Stimulated activated CD4-positive, alpha-beta T cell treated with anti-CD3 and anti-CD28 coated beads, Interleukin-2, amount 100 ng/mL, for 24 hours (primary cell): ENCODE measurements at places on chromosomes 2 and 18.

- no peak for DNase-seq
Measured at GRCh38 chr2:85786444-85786843, 32.7 kb downstream of the ATOH8 start.

GRCh38 chr2:191976436-191976835 is 129.5 kb upstream of the CAVIN2 start:
- DNase-seq = no peak

- peak; percentile 12 for DNase-seq
Measured at GRCh38 chr2:167293172-167293781, 405.0 kb downstream of the XIRP2 start.

GRCh38 chr2:111691164-111691875 is 192.7 kb downstream of the ANAPC1 start:
- DNase-seq = no peak

DNA sequence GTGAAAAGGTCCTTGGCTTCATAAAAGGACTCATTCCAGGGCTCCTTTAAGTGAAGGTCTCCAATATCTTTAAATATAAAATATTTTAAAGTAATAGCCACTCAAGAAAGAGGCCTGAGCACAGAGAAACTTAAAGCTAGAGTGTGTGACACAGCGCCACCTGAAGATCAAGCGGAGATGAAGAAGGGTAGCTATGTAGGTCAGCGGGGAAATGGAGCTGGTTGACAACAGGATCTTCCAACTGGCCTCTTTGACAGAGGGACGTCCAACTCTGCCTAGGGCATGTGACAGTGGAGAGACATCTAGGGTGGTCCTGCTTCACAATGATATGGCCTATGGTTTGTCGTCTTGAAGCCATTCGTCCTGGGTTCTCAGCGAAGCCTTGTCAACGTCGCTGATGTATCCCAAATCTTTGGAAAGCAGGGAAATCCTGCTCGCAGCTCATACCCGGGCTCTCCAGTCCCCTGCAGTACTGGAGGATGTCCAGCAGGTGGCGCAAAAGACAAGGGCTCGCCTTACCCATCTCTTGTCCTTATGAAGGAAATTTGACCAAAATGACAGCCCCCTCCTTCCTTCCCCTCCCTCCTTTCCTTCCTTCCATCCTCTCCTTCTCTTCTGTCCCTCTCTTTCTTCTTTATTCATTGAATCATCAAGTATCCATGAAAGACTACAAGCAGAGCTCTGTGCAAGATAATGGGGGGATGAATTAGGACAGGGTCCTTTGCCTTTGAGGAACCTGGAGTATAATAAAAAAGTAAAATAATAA is 59.6 kb downstream of the LONRF2 start:
- peak; percentile 66 for DNase-seq

GRCh38 chr18:68803356-68803755 is 5.5 kb downstream of the CCDC102B start:
- DNase-seq = no peak

DNA sequence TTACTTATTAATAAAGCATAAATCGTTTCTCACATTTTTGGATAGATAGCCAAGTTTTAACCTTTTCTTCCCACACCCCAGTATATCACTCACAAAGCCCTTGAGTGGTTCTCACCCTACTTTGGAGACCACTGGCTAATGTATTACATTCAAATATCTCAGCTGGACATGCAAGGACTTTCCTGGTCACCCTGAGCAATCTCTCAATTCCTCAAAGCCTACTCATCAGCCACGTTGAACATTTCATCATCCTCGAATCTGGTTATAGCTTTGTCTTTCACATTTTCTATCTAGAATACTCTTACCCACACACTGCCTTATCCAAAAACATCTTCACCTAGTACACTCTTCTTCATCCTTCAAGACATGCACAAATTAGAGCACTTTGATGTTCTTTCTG is 71.1 kb upstream of the MAPRE2 start:
- no peak for DNase-seq

DNA sequence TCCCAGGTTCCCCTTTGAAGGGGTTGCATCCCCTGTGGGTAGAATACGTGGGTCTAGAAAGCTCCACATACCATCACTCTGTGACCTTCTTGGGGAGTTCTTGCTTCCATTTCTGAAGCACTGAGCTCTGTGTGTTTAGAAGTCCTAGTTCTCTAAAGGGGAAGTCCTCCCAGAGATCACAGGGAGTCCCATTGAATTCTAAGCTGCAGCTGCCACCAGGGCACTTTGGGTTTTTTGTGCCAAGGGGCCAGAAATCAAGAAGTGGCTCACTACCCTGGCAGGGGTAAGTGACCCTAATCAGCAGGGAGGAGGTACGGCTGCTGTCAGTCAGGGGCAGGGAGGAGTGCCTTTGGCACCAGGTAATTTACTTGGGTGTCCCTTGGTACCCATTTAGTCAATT is 70.9 kb downstream of the EHD3 start:
- DNase-seq = no peak

GRCh38 chr2:207219676-207220501 is 54.1 kb upstream of the KLF7 start:
- no peak for DNase-seq

DNA sequence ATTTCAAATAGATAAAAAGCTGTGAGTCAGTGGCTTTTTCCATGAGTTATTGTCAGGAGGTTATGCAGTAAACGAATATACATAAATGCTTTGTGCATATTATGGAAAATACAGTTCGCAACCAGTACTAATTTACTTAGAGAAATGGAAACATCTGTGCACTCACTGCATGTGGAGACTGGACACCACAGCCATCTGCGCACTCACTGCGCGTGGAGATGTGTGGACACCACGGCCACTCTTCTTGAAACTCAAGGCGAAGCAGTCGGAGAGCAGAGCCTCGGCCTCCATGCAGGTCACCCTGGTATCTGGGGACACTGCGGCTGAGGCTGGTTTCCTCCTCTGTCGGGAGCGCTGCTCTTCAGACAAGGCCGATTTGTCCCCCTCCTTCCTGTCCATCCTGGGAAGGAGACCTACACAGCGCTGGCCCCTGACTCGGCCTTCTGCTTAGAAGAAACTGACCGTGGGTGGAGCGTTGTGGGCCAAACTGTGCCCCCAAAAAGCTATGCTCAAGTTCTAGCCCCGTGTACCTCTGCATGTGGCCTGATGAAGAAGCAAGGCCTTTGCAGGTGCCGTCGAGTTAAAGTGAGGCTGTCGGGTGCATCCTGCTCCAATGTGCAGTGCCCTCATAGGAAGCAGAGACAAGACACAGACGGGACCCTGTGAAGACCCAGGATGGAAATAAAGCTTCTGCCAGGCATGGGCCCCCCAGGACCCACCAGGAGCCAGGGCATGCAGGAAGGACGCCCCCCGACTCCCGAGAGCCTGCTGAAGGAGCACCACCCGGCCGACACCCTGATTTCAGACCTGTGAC is 88.0 kb downstream of the TPO start:
- no peak for DNase-seq

DNA sequence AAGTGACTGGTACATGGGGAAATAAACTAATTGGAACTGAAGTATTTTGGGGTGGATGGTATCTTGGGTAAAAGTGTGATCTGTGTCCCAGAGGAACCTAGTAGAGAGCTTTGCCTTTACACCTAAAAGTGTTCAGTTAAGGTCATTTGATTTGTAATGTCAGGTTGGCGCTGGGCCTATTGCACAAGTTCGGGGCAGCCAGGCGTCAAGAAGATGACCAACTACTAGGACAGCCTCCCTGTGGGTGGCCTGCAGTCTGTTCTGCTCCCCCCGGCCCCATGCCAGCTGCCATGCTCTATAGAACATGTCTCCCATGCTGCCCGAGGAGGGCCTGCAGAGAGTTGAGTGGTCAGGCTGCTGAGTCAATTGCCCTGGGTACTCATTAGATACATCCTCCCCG is 10.1 kb downstream of the RRM2 start:
- DNase-seq = no peak

DNA sequence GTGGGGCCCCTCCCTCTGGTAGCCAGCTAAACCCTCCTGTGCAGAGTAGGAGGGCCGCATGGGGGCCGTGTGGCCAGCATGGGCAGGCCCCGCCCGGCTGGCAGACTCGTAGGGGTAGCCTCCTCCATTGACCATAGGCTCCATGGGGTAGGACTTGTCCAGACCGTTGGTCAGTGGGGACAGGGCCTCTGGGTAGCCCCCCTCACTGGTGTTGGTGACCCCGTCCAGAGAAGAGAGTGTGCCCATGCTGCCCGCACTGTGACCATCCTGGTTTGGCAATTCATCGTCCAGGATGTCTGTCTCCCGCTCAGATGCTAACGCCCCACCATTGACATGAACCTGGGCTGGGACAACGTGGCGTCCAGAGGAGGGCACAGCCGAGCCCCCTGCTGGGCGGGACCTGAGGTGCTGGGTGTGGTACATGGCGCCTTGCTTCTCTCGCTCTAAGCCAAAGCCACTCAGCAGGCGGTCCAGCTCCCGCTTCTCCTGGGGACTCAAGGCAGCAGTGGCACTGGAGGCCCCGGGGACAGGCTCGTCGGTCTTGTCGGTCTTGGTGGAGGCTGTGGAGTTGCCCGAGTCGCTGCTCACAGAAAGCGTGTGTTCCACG is 154.3 kb downstream of the TNS1 start:
- DNase-seq = no peak

DNA sequence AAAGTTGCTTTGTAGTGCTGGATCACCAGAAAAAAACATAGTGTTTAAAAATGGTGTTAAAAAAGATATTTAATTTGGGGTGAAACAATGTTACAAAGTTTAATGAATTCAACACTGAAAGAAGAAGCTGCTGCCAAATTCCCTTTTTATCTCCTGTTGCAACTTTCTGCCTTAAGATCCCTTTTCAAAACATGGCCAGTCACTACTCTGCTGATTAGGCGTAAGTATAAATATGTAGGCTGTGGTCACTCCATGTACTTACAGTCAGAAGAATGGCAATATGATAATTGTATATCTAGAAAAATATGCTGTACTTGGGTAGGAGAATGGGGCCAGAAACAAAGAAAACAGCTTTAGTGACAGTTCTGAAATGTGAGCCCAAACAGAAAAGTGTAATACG is 123.5 kb upstream of the ZBTB14 start:
- no peak for DNase-seq

- no peak for DNase-seq
Measured at GRCh38 chr18:59516356-59517155, 157.5 kb upstream of the LMAN1 start.

- no peak for DNase-seq
Measured at GRCh38 chr2:158482594-158482993, 25.8 kb downstream of the PKP4 start.

DNA sequence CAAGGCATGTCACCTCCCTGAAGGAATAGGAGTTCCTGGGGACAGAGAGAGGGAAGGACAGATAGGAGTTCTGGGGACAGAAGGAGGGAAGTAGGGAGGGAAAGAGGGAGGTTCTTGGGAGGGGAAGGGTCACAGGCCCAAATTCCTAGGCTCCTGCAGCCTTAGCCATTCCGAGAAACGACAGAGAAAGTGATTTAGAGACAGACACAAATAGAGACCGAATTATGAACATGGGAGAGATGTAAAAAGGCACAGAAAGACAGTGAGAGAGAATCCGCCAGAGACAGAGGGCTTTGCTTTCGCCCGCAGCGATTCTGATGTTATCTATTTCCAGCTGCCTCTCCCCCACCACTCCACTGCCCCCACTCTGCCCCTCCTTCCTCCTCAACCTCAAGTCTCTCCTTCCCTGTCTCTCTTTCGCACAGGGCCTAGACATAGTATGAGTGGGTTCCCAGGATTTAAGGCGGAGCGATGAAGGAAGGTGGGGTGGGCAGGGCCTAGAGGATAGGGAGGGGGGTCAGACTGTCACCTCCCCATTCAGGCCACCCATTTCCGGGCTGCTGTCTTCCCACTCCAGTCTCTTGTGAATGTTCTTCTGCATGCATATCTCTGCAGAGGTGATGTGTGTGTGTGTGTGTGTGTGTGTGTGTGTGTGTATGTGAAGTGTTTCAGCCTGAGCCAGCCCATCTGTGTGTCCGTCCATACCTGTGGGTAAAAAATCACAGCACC is 3.3 kb upstream of the WNT6 start:
- DNase-seq = no peak

GRCh38 chr2:134199123-134199522 is 54.7 kb upstream of the MGAT5 start:
- DNase-seq = no peak
